ENCODE measurements at places on chromosomes 12 and 14. TPM values are rescaled to one million over a fixed set of nuclear protein-coding genes. Genes with fewer than 3 reads are reported as not detected.

Gene PTMS
- 155 TPM for polyA plus RNA-seq

DNA sequence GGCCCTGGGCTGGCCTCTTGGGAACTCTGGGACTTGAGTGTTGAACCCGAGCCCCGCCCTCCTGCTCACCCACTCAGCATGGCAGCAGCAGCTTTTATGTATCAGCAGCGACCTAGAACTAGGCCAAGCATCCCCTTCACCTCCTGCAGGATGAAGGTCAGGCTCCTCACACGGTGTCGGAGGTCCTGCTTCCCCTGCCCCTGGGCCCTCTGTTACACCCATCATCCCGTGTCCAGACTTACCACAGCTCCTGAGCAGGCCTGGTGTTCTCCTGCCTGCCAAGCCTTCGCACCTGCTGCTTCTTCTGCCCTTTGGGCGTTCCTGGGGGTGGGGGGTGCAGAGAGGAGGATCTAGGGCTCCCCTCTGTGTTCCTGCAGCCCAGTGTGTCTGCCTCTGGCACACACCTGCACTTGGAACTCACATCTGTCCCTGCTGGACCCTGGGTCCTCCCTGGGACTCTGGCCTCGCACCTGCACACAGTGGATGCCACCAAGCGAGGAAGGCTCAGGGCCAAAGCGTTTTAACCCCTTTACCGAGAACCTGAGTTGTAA lies 80.3 kb downstream of the PAPOLA start:
- DNase-seq, result no peak

DNA sequence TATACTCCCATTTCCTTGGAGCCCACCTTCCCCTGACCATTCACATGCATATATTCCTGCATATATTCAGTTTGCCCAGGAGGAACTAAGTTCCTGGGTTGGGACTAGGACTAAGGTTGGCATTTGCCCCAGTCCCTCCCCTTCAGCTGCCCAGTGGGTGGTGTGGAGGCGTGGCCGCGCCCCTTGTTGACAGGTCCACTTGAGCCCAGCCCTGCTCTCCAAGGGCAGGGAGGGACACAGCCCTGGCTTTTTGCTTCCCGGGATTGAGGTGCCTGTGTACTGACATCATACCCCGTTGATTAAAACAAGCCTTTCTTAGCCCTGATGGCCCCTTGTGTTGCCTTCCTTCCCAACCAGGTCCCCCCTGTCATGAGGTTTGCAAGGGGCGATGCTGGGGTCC lies 7.3 kb downstream of the ERBB3 start:
- no peak for DNase-seq

Gene POLE
- polyA plus RNA-seq, result 6.3 TPM

Gene TBX3
- 42.2 TPM for polyA plus RNA-seq

- no peak for DNase-seq
Measured at GRCh38 chr14:59678352-59678751, 101.7 kb upstream of the CCDC175 start.

Gene ANO4
- polyA plus RNA-seq, result 7.5 TPM

DNA sequence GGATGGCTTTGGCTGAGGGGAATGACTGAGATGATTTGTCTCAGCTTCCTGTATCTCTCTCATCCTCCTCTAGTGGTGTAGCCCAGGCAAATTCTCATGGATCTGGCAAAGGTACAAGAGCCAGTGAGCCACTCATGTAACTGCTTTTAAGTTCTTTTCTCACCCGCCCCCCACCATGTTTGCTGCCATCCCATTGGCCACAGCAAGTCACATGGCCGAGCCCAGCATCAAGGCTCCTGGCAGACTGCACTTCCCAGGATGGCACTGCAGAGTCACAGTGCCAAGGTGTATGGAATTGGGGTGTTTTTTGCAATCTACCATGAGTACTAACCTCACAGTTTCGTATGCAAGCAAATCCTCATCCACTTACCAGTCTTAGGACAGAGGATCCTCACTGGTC lies 50.9 kb downstream of the CHST11 start:
- DNase-seq, result no peak

DNA sequence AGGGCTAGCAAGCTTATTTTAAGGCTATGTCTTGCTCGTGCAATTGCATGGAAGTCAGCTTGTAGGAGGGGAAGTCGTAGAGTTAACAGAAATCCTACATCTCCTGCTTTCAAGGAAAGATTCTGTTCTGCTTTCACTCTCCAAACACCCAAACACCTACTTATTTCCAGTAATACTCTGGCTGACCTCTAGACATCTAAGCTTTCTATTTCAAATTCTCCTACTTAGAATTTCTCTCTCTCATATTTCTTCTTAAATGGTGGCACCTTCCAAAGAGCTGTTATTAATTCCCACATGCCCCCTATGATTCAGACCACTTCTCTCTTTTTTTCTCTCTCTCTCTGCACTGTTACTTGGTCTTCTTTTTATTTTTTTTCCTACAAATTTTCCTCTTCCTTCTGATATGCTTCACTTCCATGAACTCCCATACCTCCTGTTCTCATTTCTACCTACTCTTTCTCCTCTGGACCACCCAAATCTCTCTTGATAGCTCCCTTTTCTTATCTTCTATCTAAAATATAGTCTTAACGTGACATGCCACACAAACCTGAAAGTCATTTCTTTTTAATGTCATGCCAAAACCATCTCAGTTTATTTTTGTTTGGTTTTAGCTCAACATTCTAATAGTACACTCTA lies 90.8 kb downstream of the RPS6KA5 start:
- no peak for DNase-seq

Gene GPR68
- polyA plus RNA-seq, result 0.83 TPM

Gene AKAP6
- 1.3 TPM for polyA plus RNA-seq

DNA sequence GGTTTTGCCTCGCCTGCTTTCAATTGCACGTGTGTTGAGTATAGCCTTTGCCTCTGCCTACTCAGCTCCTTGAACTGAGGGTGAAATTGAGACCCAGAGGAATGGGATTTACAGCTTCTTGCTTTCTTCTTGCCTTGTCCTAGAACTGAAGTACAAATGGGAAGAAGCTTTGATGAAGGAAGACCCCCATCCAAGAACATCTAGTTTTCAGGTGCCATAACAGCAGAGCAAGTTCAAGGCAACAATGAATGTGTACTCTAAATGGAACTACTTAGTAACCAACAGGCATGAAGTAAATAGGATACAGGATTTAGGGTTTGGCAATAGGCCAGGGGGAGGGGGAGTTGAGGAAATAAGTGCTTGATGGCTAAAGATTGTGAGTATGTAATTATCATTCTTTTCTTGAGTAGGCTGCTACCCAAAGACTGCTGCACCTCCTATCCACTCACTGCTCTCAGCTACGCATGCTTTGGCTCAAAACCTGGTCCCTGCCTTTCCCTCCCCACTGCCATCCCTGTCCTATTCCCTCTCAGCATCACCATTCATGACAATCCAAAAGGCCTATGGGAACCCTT lies 2.1 kb downstream of the GPX2 start:
- no peak for DNase-seq

GRCh38 chr12:89382328-89382727 lies 30.0 kb upstream of the DUSP6 start:
- DNase-seq, result no peak

Gene MUCL1
- not detected for polyA plus RNA-seq

Gene GRIN2B
- polyA plus RNA-seq, result not detected

Gene EIF2S3B
- 1.5 TPM for polyA plus RNA-seq

GRCh38 chr14:99636487-99636886 lies 8.4 kb upstream of the HHIPL1 start:
- no peak for DNase-seq

Gene LRP6
- polyA plus RNA-seq, result 18.4 TPM

Gene RAB15
- polyA plus RNA-seq, result 11.0 TPM

- DNase-seq, result no peak
Measured at GRCh38 chr14:67446371-67447032, 34.5 kb upstream of the PLEK2 start.

GRCh38 chr12:65656156-65656882 lies 168.0 kb upstream of the HMGA2 start:
- no peak for DNase-seq

GRCh38 chr12:118271770-118272417 lies 100.8 kb downstream of the TAOK3 start:
- DNase-seq, result no peak

Gene EP400
- 7.3 TPM for polyA plus RNA-seq

- no peak for DNase-seq
Measured at GRCh38 chr14:54784060-54784459, 118.6 kb downstream of the GCH1 start.

Gene TSPAN8
- polyA plus RNA-seq, result not detected

- DNase-seq, result no peak
Measured at GRCh38 chr14:34099635-34100034, 148.8 kb upstream of the EGLN3 start.

Gene FGF23
- not detected for polyA plus RNA-seq

Gene FGF6
- not detected for polyA plus RNA-seq

DNA sequence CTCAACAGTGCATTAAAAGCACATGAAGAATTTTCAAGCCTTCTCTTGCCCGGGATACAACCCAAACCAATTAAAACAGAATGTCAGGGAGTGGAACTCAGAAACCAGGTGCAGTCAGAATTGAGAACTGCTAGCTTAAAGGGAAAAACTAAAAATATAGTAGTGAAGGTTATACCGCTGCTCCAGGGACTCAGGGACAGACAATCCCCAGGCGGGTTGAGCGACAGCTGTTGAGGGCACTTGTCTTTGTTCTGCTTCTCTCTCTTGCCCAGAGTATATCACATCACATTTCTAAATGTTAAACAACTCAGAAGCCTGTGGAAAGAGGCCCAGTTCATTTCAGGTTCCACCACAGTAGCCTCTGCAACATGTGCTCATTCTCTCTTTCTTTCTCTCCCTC lies 93.1 kb downstream of the SLC5A8 start:
- no peak for DNase-seq

Gene CDH24
- 10.1 TPM for polyA plus RNA-seq

- no peak for DNase-seq
Measured at GRCh38 chr12:29159661-29160060, 10.6 kb downstream of the FAR2 start.

DNA sequence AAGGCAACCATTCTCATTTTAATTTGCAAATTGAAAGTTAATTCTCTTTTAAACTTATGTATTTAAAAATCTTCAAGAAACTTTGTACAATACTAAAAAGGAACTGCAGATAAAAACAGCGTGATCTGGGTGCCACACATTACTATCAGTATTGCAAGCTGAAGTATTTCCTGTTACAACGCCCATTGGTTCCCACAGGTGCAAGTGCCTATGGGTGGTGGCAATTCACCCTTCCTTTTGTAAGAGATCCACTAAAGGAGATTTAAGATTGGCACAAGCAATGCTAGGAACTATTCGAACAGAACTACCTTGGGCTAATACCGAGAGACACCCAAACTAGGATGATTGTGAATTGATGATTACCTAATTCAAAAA lies 13.2 kb downstream of the TAOK3 start:
- no peak for DNase-seq

Measured in AG04450 (cell line).